NCI-H187 (cell line): ENCODE measurements at places on chromosomes 2 and 18.

- DNase-seq: no peak
Measured at GRCh38 chr2:205477016-205477705, 205.1 kb upstream of the NRP2 start.

DNA sequence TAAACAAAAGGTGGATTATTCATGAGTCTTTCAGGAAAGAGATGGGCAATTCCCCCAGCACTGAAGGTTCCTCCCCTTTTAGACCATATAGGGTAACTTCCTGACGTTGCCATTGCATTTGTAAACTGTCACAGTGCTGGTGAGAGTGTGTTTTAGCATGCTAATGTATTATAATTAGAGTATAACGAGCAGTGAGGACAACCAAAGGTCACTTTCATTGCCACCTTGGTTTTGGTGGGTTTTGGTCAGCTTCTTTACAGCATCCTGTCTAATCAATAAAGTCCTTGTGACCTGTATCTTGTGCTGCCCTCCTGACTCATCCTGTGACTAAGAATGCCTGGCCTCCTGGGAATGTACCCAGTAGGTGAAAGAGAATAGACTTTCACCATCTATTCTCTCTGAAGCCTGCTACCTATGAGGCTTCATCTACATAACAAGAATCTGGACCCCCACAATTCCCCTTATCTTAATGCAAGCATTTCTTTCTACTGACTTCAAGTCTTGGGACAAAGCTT, 148.7 kb downstream of the CABLES1 start:
- DNase-seq: no peak

DNA sequence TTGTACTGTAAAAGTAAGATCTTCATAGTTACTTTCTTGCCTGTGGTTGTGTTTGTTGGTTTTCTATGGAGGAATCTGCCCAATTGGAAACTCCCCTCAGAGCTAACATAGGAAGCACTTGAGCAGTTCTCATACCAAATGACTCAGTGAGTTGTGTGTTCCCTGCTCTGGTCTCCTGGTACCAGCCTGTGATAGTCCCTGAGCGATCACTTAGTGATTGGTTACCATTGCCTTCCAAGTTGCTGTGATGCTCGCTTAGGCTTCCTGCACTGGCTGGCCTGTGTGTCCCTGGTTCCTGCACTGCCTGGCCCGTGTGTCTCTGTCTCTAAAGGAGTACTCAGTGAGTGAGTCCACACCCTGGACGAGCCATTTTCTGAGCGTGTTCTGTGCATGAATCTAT, 133.0 kb downstream of the MAP4K4 start:
- DNase-seq: no peak

- DNase-seq: no peak
Measured at GRCh38 chr2:72036595-72036994, 111.1 kb downstream of the CYP26B1 start.

GRCh38 chr2:39743269-39743776, 35.7 kb downstream of the THUMPD2 start:
- no peak for DNase-seq

DNA sequence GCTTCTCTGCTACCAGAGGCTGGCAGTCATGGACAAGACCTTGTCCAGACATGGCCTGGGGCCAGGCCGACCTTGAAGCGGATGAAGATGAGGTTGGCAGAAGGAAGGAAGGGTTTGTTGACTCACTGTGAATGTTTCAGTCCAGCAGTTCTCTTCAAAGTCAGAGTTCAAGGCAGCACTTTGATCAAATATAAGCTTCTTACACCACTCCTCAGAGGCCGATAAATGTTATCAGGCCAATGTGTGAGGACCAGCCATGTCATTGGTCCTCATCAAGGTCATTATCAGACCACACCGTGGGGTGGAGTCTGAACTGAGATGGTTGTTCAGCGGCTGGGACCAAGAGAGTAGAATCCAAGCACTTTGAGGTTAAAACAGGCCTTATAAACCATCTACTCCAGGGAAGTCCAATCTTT, 35.5 kb downstream of the QPCT start:
- no peak for DNase-seq

DNA sequence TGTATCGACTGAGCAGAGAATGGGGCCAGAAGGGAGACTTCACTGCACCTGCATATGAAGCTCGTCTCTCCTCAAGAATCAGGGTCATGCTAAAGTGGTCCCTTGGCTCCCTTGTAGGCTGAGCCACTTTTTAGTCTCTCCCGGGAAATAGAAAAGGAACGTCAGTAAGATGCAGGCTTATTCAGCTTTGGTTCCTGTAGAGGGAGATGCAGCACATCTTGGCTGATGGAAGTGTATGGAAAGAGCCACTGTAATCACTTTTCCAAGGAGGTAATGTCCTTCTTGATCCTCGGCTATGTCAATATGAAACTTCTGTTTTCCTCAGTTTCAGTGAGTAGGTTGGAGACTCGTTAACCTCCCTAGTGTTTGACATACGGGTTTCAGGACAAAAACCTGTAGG, 235.2 kb downstream of the GCA start:
- no peak for DNase-seq

DNA sequence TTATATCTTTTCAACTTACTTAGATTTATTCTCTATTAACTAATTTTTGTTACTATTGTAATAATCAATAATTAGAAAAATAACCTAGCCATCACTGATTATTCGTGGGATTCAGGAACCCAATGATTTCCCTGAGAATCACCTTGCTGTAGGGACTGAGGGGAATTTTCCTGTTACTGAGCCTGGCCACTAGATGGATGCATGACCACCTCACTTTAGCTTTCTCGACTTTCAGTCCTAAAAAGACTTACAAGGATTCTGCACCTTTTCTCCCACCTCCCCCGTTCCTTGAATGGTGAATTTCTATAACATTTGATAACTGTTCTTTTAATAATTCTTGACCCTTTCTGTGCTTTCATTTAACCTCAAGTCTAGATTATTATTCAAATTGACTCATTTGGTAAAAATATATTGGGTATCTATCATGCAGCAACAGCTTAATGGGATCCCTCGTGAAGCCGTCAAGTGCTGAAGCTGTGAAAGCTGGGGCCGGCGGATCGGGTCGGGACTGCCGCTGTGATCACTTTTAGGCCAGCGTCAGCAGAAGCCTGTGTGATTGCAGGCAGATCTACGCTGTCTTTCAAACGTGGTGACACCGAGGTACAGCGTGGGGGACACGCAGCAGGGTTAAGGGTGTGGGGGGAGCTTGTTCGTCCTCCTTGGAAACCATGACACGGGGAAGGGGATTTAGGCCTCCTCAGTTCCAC, 38.8 kb upstream of the TMEM18 start:
- DNase-seq: no peak

GRCh38 chr18:41706301-41706700, 248.7 kb upstream of the PIK3C3 start:
- DNase-seq: no peak

- DNase-seq: no peak
Measured at GRCh38 chr18:44796429-44797428, 116.0 kb downstream of the SETBP1 start.

DNA sequence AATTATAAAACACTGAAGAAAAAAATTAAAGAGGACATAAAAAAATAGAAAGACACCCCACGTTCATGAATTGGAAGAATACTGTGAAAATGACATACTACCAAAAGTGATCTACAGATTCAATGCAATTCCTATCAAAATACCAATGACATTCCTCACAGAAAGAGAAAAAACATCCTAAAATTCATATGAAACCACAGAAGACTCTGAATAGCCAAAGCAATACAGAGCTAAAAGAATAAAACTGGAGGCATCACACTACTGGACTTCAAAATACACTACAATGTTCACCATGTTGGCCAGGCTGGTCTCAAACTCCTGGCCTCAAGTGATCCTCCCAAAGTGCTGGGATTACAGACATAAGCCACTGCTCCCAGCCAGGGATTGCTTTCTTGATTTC, 56.3 kb downstream of the TLK1 start:
- DNase-seq: no peak

GRCh38 chr2:86368161-86368824, 30.9 kb upstream of the REEP1 start:
- DNase-seq: no peak

DNA sequence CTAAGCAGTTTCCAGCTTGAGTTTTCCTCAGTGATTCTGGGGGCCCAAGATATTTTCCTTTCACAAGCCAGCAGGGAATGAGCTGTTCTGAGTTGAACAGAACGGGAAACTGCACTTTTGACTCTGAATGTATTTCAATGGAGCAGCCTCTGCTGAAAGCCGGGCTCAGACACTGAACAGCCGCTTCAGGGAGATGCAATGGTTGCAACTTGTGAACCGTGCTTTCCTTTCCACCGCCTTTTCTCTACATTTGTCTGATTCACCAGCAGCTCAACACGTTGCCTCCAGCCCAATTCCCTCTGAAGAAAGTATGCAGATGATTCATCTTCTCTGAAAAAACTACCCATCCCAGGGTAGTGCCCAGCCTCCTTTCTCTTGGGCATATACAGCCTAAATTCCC, 119.3 kb upstream of the PKDCC start:
- DNase-seq: no peak

- no peak for DNase-seq
Measured at GRCh38 chr18:58887613-58887963, 22.9 kb downstream of the ZNF532 start.

GRCh38 chr2:98870516-98871158, 65.4 kb downstream of the CRACDL start:
- no peak for DNase-seq

DNA sequence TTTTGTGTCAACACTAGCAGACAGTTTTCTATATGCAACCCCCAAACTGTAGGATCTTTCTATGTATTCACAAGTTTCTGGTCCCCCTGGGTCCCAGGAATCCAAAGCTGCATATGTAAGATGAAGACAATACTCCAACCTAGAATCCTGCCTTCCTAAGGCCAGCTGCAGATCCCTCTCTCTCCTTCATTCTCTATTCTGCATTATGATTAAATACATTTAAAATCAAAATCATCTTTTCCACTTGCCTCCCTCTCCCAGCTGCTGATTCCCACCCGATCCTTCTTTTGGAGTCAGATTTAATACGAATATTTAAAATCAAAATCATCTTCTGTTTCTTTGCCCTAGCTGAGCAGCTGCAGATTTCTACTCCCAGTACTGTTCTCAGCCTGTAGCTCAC, 783.0 kb upstream of the ZEB2 start:
- DNase-seq: no peak

DNA sequence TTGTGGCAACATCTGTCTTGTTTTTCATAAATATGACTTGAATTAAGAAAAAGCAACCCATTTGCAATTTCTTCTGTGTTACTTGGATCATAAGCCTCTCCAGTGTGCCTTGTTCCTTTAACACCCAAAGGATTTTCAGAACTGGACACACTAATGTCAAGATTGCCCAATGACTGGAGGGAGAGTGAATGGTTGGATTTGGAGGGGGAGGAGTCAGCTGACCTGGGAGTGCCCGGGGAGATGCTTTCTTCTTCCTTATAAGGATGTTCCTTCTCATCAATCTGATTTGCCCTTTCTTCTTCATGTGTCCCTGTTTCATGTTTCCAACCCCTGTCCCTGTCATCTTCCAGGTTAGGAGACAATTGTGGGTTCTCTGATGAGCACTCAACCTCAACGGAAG, 48.8 kb downstream of the ALPK2 start:
- no peak for DNase-seq

GRCh38 chr2:6833300-6833604, 32.5 kb downstream of the CMPK2 start:
- DNase-seq: no peak

DNA sequence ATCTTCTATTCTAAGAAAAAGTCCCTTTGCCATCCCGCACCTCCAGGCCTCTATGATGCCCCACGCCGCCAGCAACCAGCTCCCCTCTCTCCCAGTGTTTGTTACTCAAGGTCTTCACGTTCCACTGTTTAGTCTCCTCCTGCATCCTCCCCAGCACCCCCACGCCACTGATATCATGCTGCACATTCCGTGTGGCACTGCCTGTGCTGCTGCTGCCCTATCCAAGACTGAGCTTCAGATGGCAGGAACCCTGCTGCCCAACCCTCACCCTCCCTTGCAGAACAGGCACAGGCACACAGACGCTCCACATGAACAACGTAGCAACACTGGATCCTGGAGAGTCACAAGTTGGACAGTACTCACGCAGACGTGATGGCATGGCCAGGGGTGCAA, 35.3 kb downstream of the MYO5B start:
- DNase-seq: no peak

- DNase-seq: no peak
Measured at GRCh38 chr2:49770919-49771318, 616.6 kb upstream of the FSHR start.

DNA sequence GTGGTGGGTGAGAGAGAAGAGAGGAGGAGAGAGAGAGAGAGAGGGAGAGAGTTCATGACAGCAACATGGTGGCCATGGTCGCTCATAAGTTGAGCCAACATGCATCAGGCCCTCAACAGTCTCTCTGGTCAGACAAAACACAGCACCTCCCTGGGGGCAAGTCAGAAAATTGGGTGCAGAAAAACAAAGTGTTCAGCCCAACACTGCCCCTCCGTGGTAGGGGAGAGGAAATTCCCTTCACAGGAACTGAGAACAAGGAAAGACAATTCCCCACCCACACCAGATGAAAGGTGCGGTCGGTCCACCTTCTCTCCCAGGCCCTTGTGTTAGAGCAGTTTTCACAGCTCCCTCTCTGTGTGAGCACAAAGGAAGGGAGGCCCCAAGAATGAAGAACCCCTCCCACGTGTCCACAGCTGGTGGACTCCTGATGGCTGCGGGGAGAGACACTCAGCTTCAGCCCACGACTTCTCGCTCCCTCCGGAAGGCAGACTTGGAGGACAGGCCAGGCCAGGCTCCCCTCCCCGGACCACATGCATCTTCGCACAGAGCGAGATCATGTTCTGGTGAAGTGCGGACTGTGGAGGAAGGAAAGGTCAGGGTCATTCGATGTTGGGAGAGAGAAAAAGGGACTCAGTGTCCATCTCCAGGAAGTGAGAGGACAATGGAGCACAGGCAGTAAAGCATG, 181.7 kb downstream of the ANAPC1 start:
- no peak for DNase-seq

DNA sequence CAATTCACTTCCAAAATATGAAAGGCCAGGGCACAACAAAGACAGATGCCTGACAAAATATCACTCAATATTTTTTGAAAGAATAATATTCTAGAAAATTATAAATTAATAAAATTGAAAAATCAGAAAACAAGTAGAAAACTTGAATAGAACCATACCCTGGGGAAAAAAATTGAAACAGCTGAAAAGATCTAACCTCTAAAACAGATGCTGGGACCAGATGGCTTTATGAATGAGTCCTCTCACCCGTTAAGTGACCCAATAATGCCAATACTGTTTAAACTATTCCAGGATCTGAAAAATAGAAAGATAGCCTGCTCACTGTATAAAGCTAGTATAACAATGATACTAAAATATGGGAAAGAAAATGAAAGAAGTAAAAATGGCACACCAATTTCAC, 322.3 kb upstream of the VWC2L start:
- no peak for DNase-seq

- DNase-seq: no peak
Measured at GRCh38 chr18:63158012-63158631, 161.4 kb downstream of the BCL2 start.
